CD4-positive, alpha-beta T cell treated with Interleukin-6 for 4 hours (primary cell): ENCODE measurements at places on chromosomes 2 and 18.
A peak's percentile ranks its signal among the peaks of the same experiment; 100 is the strongest.

DNA sequence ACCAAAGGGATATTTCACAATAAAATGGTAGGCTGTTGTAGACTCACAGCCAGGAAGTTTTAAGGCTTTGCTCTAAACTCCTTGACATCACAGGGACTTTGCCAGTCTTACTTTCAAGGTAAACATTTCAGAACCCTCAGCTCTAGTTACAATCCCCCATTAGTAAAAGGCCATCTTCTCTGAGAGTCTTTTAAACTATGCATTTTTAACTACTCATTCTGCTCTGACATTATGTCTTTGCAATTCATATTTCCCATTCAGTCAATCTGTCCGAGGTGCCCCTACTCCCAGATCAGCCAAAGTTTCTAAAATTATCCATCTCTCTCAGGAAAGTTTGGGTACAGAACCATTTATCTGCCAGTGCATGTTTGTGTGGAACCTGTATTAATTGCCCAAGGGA is 1094.1 kb downstream of the TDRD15 start:
- DNase-seq, result no peak

- no peak for DNase-seq
Observed at GRCh38 chr18:46199515-46200147, 95.4 kb downstream of the HAUS1 start.

DNA sequence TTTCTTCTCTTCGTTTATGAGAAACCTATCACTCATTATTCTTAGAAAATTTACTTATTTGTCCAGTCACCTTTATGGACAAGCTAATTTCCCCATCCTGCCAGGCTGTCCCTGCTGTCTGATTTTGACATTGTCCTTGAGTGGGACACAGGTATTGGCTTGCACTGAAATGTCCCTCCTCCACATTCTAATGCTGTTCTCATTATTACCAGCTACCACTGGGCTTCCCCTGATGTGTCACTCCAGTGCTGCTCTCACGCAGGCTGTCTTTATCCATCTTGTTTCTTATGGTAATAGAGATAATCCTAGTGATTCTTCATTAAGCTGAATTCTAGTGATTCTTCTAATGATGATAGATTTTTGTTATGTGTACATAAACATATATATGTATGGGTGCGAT is 48.1 kb upstream of the RBMS1 start:
- DNase-seq, result no peak

DNA sequence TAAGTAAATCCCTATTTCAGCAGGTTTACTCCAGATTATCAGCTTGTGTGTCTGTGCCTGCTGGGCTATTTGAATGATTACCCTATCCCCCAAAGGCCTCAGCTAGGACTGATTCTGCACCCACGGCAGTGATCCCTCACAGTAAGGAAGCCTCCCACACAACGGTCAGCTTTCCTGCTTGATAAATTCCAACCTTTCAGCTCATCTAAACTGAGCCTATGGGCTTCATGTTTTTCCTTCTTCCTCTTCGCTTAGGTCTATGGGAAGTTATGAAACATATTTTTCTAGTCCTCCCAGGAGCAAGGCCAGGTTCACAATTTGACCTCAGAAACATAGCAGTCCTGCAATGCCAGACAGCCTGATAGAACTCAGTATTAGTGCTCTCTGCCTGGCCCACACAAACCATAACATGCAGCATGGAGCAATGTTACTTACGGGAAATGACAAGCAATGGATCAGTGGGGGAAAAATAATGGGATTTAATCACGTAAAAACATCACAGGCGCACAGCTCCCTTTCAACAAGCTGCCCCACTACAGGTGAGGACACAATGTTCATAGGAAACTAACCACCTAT is 170.9 kb downstream of the ZNF521 start:
- no peak for DNase-seq

GRCh38 chr18:11269257-11269656 is 119.9 kb upstream of the PIEZO2 start:
- no peak for DNase-seq

DNA sequence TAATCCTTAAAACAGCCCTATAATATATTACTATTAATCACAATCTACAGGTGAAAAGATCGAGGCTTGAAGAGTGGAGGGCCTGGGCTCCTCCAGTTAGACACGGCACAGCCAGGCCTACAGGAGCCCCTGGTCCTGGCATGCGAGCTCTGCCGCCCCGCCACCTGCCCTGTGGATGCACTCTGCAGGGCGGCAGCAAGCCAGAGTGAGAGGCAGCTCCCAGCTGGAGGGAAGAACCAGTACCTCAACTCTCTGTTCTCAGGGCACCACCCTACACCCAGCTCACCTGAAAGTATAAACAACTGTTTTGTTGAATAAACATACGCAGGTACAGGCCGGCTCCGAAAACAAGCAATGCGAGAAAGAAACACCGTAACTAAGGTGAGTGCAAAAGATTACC is 34.6 kb downstream of the EIPR1 start:
- no peak for DNase-seq

DNA sequence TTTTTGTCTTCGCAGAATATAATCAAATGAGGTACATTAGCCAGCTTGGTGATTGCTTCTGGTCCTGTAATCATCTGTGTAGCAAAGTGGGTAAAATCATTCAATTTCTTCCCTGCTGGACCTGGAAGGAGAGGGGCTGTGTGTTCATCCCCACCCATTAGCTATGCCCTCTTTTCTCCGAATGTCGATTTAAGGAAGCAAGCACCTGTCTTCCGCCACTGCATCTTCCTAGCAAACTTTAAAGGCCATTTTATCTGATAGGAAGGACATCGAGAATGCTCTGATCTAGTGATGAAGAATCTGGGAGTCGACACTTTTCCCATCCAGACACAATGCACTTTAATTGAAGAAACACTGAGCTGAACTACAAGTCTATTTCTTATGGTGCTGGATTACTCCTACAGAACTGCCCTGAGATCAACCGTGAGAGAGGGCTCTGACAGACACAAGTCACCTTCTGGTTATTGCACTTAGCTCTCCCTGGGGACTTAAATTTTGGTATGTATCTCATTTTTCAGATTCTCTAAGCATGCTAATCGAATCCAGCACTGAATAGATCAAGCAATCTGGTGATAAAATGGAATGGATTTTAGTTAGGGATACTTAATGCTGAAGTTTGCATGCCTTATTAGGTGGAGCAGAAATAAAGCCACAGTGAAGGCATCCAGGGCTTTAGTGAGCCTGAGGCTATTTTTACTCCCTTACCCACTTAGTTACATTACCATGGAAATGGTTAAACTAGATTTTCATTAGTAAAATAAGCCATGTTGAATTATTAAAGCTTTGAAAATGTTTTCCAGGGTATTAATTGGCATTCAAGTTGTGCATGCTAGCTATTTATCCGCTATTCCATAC is 1.3 kb downstream of the NYAP2 start:
- no peak for DNase-seq

DNA sequence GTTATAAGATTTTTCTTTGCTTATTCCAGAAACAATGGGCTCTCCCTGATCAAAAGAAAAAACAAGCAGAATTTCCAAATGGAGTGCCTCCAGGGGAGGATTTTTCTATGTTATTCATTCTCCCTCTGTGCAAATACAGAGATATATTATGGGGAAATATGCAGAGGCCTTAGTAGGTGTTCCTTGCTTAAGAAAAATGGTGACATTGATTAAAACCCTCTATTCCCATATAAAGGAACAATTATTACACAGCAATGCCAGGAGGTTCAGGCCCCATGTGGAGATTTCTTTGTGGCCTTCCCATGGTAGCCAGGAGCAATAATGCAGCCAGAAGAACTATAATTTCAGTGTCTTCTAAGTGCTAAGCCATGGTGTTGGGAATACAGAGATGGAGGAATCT is 255.9 kb upstream of the CXCR4 start:
- no peak for DNase-seq

DNA sequence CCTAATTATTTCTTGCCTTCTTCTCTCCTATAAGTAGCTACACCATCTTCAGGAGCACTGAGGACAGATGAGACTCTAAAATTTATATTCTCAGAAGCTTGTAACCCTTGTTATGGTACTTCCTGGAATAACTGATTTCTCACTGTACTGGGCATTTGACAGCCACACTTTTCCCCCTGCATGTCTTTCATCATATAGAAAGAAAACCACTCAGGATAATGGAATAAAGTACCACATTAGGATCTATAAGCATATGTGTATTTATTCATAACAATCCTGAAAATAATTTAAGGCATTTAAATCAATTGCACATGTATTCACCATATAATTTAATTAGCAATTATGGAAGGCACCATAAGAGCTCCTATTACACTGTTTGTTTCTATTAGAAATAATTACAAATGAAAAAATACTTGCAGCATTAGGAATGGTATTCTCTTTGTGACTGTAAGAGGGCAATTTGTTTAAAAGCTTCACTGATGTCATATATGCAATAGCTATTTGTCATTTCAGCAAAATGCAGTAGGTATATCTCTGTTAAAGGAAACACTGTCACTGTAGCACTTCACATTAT is 216.9 kb upstream of the FSHR start:
- no peak for DNase-seq

- peak; percentile 9 for DNase-seq
Observed at GRCh38 chr18:53909668-53910067, 314.8 kb downstream of the MBD2 start.

GRCh38 chr2:175126661-175127060 is 41.3 kb downstream of the ATF2 start:
- no peak for DNase-seq

- DNase-seq, result no peak
Observed at GRCh38 chr2:119423811-119424210, 7.8 kb upstream of the TMEM37 start.

DNA sequence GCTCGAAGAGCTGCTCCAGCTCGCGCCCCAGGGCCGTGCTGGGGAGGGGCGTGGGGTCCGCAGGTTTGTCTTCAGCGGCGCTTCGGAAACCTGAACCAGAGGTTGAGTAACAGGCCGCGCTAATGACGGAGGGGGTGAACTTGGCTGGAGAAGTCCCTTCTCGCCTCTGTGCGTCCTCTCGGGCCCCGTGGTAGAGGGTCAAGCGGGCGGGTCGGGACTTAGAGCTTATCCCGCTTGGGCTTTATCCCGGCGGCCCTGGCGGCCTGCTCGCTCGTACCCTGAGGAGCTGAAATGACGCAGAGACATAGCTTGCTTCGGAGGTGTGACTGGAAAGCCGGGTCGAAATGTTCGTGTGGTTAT is 479 bp downstream of the RNMT start:
- DNase-seq, result peak; percentile 27

GRCh38 chr18:48328473-48329210 is 80.5 kb downstream of the ZBTB7C start:
- no peak for DNase-seq

DNA sequence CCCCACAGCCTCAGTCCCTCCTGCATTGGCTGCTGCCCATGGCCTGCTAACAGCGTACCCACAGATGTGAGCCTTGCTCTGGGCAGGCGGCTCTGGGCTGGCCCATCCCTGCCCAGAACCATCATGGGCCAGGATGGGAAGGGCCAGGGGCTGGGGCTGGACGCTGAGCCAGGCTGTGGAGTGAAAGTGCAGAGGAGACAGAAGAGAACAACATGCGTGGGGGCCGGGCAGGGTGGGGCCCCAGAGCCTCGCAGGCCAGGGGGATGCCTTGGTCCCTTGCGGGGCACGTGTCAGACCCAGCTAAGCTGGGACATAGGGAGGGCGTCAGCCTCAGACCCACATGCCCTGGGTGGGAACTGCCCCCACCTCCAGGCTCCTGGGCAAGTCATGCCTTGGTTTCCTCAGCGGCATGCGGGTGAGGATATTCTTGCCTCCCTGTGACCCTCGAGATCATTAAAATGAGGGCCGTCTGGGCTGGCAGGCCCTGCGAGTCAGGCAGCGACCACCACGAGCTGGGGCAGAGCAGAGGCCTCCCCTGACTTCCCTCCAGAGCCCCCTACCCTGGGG is 27.3 kb downstream of the GPC1 start:
- no peak for DNase-seq

DNA sequence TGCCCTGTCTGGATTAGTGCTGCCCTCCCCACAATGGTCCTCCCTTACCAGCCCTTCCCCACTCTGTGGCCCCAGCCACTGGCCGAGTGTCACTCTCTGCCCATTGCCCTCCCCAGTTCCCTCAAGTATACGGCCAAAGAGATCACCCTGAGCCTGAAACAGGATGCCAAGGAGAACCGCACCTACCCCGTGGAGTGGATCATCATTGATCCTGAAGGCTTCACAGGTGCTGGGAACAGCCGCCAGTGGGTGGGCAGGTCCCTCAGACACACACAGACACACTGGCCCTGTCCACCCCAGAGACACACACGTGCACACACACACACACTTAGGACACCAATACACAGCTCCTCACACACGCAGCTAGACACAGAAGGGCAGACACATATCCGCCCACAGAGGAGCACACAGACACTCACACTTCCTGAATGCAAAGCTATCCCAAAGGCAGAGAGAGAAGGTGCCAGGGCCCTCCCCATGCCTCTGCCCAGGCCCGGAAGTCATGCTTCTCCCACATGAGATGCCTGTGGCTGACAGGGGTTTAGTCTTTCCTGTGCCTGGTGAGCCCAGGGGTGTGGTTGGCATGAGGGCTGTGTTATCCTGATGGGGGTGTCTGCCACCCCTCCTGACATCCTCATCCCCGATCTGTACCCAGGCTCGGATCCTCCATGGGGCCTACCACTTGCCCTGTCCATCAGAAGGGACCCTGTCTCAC is 2.9 kb downstream of the CHRND start:
- no peak for DNase-seq

DNA sequence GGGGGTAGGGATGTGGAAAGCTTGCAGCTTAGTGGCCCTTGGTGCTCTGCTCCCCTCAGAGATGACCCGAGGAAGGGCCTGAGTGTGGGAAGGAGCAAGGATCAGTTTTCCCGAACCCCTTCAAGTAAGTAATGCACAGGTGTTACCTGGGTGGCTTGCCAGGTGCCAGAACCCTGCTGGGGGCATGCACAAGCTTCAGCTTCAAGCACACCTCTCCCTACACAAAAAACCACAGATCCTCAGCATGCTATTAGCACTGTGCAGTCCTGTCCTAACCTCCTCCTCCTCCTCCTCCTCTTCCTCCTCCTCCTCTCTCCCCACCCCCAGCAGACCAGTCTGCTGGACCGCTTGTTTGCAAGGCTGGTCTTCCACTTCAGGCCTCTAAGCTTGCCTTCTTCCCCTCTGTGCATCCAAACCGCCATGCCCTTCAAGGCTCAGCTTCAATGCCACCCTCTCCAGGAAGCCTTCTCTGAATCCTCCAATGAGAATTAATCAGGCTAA is 114.8 kb downstream of the ACAA2 start:
- no peak for DNase-seq

DNA sequence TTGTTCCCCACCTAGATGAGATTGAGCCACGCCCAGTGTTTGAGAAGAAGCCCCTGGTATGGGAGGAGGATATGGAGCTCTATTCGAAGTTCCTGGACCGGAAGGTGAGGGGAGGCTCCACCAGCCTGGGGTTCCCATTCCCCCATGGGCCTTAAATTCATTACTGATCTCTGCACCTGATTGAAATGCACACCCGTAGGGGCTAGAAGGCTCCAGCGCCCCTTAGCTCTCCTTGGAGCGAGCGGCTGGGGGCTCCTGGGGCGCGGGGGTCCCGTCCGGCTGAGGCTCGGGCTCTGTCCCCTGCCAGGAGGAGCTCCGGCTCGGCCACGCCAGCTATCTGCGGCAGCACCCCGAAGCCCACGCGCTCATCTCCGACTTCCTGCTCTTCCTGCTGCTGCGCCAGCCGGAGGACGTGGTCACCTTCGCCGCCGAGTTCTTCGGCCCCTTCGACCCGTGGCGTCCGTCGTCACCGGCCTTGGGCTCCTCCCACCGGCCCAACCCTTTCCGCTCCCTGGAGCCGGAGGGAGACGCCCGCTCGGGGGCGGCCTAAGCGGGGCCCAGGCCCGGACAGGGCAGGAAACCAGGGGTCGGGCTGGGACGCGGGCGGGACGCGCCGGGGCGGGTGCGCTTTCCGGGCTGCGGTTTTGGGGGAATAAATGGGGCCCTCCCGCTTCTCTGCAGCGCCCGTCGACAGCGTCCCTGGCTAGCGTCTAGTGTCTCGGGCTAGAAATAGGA is 10.9 kb downstream of the CATIP start:
- DNase-seq, result peak; percentile 75

- DNase-seq, result no peak
Observed at GRCh38 chr2:35585972-35586371, 769.6 kb upstream of the CRIM1 start.
